Cortex of kidney (tissue), 1 donor: ENCODE measurements at places on chromosomes 4 and X.

DNA sequence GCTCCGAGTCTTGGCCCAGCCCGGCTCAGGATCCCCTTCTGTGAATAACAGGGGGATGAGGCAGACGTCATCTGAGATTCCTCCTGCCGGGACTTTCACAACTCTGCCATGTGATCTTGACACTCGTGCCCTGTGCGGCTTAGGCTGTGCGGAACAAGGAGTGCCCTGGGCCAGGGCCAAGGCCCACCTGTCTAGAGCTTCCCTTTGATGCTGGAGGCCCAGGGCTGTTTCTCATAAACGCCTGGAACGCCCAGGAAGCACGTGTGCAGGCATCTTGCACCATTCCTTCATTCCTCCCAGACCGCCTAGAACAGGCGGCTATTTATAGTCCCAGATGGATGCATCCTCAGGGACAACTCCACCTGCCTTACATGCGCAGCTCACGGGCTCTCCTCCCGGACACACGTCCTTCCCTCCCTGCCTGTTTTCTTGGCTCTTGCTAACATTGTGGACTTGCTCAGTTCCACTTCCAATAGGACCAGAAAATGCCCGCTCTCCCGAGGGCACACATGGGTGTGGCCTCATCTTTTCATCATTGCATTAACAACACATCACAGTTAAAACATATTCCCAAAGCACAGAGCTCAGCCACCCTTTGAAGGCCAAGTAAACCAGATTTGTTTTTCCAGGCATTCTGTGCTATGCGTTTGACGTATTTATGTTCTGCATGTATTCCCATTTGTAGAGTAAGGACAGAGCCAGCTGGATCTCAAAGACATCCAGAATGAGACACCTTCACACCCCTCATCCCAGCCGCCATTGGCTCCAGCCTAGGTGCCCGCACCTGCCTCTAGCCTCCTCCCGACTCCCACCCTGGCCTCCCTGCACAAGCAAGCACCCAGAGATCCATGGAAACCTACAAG lies 57.2 kb downstream of the ABLIM2 start:
- DNase-seq: no peak

DNA sequence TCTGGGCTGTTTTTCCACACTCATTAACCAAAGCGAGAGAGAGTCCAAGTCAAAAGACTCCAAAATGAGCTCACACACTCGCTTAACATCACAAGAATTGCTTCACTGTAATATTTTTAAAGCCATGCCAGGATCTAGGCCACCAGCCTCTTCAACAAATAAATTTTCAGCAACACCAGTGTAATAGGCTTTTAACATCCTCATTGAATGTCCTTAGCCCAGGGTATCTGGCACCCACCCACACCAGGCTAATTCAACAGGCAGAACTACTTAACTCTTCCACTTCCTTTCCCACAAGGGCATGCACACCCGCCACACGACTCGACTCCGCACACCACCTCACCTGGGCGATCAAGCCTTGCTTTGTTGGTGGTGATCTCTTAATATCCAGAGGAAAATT lies 34.2 kb downstream of the FAT1 start:
- no peak for DNase-seq

GRCh38 chr4:71235311-71236201 lies 103.3 kb upstream of the SLC4A4 start:
- no peak for DNase-seq

DNA sequence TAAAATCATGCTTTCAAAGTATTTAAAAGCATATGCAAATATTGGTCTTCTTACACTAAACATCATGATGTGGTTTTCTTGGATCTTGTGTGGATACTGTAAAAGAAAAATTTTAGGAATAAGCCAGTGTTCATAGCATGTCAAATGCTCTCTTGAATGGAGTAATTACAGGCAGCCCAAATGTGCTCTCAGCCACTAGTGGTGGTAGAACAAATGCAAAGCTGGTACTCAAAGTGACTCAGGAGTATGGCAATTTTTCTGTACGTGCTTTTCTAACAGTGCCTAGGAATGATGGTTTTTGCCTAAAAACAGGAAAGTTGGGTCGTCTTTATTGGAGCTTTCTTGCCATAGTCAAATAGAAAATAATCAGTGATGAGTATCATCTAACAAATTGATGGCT lies 19.9 kb downstream of the PGRMC2 start:
- no peak for DNase-seq

DNA sequence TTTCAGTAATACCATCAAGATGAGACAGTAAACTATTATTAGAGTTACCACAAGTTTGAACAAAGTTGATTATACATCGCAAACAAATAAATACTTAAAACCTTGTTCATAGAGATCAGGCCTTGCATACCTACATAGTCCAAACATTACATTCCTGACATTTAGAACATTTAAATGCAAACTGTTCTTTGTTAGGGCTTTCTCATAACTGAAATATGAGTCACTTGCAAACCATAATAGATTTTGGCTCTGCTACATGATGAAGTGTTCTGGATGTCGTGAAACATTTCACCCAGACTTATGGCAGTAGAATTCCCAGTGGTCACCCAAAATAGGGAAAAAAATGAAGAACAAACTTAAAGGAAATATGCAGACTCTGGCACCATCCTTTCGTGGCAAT lies 75.0 kb downstream of the FAT4 start:
- no peak for DNase-seq

- DNase-seq: no peak
Observed at GRCh38 chr4:76023389-76023788, at the start of gene CXCL10. Gene CXCL10 (minus strand): TSS chr4:76023497. CDS start chr4:76023431, 66 bp downstream.

DNA sequence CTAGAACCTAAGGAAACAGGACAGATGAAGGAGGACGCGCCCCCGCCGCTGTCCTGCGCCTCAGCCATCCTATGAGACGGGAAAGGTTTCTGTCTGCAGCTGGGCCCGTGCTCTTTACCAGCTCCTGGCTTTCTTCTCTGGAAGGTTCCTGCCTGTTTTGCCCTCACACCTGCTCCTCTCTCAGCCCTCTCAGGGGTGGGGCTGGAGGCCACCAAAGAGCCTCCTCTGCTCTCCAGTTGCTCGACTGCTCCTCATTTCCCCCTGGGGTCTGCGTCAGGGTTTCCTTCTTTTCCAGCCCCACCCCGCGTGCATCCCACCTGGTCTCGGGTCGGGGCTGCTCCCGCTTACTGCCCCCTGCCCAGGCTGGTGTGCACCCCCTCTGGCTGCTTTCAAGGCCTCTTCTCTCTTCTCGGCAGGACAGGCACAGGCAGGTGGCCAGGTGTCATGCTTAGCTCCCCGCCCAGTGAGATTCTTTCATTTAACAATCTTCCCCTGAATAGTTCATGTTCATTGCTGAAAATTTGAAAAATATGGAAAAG lies 4.6 kb downstream of the HTT-AS start:
- DNase-seq: no peak

DNA sequence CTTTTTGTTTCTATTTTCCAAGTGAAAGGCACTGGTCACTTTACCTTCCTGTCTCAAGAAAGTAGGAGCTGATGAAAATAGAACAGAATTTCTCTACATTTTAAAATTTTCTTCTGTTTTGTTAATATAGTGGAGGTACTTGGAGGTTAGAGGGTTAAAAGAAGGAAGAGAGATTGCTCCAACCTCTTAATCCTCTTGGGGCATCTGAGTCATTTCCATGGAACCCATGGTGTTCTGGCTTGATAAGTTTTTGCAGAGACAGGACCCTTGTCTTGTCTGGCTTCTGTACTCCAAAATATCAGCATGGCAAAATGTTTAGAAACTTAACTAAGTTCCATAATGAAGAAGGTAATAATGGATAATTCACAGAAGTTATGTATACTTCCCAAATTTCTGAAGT lies 727.2 kb downstream of the C4orf33 start:
- DNase-seq: no peak

GRCh38 chrX:18422325-18422724 lies 3.1 kb upstream of the CDKL5 start:
- no peak for DNase-seq

DNA sequence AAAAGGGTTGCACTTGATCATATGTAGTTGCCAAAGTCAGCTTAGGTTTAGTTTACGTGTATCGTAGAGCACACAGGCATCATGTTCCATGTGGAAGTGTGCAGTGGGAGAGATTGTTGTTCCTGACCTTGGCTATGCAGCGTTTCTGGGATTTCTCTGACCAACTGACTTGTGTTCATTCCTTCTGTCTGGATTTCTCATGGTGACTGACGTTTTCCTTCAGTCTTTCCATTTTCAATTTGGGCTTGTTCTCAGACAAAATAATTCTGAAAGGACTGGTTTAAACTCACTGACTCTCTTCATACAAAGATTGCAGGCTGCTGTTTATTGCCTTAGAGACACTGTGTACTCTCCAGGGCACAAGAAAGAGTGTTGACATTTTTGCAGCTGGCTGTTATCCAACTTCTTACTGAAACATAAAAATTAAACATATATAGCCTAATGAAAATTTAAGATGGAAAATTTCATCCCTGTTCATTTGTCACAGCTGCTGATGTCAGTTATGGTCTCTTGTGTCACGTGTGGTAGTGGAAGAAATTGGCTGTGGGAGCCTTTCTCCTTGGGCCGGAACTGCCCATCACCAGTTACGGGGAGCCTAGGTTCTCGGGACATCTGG lies 95.4 kb downstream of the TNIP2 start:
- no peak for DNase-seq

GRCh38 chr4:38509551-38509950 lies 154.4 kb upstream of the KLF3 start:
- no peak for DNase-seq

DNA sequence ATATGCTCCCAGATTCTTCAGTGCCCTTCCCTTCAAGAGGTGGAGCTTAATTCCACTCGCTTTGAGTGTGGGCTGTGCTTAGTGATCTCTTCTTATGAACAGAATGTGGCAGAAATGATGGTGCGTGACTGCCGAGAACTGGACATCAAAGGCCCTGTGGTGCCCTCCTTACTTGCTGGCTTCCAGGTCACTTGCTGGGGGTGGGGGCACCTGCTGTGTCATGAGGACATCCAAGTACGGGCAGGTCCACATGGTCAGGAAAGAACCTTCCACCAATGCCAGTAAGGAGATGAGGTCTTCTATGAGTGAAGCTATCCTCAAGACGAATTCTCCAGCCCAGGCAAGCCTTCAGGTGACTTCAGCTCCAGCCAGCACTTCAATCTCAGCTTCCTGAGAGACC lies 95.8 kb downstream of the FAM53A start:
- no peak for DNase-seq

DNA sequence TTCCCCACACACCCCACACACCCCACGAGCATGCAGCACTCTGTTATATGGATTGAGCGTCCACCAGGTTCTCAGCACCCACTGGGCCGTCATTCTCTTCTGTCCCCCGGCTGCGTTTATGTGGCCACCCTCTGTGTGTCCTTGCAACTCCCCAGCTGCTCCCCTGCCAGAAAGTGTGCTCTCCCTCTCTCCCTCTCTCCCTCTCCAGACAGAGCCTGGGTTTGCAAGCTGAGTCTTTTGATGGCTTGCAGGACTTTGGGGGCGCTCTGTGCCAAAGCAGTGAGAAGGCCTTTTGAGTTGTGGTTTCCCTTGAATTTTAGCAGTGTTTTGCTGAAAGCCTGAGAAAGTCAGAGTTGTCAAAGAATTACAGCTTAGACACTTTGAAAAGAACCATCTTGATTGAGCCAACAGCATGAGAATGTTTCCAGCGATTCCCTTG lies 173.5 kb downstream of the DCLK2 start:
- no peak for DNase-seq

GRCh38 chr4:23884741-23885140 lies 5.1 kb downstream of the PPARGC1A start:
- DNase-seq: no peak

DNA sequence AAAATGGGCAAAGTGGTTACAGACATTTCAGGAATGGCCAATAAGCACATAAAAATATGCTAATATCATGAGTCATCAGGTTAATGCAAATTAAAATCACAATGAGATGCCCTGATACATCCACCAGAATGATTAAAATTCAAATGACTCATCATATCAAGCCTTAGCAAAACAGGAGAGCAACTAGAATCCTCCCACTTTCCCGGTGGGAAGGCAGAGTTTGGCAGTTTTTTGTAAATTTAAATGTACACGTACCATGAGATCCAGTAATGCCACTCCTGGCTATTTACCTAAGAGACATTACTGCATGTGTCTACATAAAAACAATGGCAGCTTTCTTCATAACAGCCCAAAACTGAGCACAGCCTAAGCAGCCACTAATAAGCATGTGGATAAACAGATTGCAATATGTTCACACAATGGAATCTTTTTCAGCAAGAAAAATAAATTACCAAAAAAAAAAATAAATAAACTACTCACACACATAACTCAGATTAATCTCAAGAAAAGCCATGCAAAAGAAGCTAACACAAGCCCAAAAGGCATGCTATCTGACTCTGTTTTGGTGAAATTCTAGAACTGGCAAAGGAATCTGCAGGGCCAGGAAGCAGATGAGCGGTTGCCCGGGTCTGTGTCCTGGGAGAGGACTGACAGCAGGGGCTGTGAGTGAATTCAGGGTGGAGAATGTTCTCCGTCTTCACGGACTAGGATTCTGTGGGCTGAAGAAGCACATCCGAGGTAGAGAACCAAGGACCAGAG lies 48.8 kb downstream of the AFAP1 start:
- DNase-seq: no peak

GRCh38 chr4:10691651-10692050 lies 7.1 kb upstream of the CLNK start:
- no peak for DNase-seq

GRCh38 chr4:16196482-16197393 lies 29.5 kb downstream of the TAPT1 start:
- no peak for DNase-seq

DNA sequence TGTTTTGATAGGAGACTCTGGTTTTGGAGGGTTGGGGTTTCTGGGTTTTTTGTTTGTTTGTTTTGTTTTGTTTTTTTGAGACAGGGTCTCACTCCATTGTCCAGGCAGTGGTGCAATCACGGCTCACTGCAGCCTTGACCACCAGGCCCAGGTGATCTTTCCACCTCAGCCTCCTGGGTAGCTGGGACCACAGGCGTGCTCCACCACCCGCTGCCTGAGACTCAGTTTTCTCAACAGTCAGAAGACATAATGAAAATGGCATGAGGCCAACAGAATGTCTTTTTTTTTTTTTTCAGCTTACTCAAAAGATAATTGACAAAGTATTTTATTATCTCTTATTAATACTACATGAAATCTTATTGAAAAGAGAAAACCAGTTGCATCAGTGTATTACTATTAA lies 32.4 kb downstream of the TNIP2 start:
- DNase-seq: no peak

DNA sequence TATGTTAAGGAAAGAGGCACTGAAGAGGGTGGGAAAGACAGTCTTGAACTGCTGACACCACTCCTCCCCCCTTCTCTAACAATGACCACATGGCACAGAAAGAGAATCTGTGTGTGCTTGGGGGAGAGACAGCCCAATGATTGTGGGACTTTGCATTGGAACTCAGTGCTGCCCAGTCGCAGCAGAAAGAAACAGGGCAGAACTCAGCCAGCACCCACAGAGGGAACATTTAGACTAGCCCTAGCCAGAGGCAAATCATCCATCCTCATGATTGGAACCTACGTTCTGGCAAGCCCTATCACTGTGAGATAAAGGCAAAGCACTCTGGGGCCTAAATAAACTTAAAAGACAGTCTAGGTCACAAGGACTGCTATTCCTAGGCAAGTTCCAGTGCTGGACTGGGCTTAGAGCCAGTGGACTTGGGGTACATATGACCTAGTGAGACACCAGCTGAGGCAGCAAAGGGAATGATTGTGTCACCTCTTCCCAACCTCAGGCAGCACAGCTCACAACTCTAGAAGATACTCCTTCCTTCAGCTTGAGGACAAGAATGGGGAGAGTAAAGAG lies 132.8 kb upstream of the S100G start:
- no peak for DNase-seq
